ENCODE measurements at places on chromosomes 13 and 19.

DNA sequence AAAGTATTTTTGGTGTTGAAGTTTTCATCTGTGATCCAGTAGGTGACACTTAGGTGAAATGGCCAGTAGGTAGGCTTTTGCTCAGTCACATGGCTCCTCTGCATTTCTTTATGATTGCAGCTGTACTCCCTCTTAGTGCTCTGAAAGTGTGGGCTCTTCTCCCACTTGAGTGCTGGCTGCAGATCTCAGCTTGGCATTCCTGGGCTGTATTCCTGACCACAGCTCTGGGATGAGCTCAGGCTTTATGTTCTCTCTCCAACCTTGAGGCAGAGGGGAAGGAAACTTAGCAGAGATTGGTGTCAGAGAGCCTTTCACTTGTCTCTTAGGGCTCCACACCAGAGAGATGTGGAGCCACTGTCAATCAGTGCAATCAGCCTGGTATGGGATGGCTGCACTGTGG, 254.3 kb downstream of the NDFIP2 start:
- no peak for DNase-seq

- no peak for DNase-seq
Measured at GRCh38 chr13:42631181-42631580, 57.2 kb downstream of the TNFSF11 start.

DNA sequence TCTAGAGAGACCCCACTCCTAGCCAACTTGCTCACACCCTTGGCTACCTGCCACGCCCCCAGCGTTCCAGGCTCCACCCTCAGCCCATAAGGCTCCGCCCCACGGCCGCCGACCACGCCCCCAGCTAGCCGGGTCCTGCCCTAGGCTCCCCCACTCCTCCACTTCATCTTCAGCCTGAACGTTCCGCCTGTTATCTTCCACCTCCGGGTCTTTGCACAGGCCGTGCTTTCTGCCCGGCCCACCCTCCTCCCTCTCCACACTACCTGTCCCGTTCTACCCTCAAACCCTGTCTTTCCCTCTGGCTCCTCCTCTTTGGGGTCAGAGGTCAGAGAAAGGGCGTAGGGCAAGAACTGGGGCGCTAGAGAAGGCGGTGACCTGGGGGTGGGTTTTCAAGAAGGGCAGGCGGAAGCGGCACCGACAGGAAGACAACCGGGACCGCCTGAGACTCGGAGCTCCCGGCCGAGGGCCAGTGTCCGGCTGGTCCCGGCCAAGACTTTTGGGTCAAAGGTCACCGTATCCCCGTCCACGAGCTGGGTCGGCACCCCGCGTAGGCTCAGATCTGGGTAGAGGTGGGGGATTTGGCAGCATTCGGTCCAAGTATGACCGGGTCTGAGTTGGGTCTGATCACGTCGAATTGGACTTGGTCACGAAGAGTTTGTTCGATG, 2.2 kb downstream of the PDE4C start:
- no peak for DNase-seq

GRCh38 chr13:27354379-27354778, 70.0 kb upstream of the GTF3A start:
- DNase-seq: no peak

GRCh38 chr19:48630296-48631063, 6.7 kb downstream of the DBP start:
- no peak for DNase-seq

DNA sequence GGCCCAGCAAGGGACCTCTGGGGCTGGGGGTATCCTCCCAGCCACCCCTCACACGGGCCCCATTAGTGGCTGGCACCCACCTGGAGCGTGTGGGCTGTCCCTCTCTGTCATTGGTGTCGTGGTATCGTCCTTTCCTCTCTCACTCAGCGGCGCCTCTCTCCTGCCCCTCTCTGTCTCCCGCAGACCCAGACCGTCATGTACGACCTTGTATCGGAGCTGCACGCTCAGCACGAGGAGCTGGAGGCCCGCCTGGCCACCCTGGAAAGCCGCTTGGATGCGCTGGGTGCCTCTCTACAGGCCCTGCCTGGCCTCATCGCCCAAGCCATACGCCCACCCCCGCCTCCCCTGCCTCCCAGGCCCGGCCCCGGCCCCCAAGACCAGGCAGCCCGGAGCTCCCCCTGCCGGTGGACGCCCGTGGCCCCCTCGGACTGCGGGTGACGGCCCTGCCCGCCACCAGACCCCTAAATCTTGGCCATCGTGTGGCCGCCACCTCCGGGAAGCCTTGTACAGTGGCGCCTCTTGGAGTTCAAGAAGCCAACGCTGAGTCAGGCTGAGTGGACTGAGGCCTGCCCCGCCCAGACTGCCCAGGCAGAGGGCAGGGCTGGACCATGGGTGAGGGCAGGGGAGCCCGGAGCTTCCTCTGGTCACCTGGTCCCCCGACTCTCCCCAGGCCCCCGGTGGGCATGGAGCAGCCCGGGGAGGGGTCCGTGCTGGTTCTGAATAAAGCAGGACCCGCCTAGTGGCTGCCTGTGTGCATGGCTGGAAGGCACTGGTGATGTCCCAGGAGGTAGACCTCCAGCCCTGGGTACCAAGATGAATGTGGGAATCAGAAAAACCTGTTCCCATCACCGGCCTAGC, 9.8 kb upstream of the ARRDC2 start:
- DNase-seq: no peak

DNA sequence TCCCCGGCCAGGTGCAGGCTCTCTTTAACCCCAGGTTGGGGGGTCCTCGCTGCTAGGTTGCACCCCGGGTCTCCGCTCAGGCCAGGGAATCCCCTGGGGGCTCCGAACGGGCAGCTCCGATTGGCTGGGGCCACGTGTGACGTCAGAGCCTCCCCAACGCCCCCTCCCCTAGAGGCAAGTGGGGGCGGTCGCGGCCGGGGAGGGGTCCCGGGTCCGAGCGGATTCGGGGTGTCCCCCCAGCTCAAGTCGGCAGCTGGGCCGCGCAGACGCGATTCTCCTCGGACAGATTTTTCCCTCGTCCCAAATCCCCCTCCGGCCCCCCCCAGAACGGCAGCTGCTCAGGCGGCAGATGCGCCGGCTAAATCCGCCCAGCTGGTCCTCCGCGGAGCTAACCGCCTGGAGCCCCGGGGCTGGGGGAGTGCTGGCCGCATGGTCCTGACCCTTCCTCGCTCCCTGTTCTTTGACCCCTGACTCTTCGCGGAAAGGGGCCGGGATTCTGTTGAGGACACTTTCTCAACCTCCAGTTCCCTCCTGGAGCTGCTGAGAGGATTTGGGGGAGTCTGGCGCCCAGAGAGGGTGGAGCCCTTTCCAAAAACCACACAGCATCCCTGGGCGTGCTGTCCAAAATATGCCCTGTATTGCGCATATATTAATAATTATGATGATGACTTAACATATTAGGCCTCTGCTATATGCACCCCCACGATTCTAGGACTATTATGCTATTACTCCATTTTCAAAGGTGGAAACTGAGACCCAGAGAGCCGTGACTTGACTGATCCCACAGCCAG, 25.4 kb upstream of the SEMA6B start:
- no peak for DNase-seq

GRCh38 chr19:36054733-36055686, at the start of gene WDR62:
Gene WDR62 (plus strand): TSS chr19:36054897. CDS start chr19:36054972, 75 bp downstream.
- DNase-seq: peak; percentile 91

- DNase-seq: no peak
Measured at GRCh38 chr13:48494874-48495273, 38.0 kb downstream of the RCBTB2 start.

DNA sequence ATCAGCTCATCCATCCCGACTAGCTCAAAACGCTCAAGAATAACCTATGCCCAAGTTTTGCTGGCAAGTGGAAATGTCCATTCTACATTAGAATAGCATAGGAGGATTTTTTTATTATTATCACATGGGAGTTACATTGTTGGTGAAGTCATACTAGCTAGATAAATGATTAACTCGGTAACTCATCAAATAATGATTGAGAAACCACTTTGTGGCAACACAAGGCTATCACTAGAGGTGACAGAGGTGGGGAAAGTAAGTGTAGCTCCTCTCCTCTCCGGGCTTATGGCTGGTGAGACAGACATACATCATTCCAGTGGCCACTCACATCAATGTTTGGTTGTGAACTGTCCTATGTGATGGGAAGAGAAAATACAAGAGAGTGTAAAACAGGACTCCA, 161.6 kb downstream of the ZIC5 start:
- DNase-seq: no peak

GRCh38 chr13:48094404-48094780, 512 bp downstream of the MED4 start:
- DNase-seq: no peak

- DNase-seq: no peak
Measured at GRCh38 chr13:98755729-98756128, 3.3 kb upstream of the SLC15A1 start.

DNA sequence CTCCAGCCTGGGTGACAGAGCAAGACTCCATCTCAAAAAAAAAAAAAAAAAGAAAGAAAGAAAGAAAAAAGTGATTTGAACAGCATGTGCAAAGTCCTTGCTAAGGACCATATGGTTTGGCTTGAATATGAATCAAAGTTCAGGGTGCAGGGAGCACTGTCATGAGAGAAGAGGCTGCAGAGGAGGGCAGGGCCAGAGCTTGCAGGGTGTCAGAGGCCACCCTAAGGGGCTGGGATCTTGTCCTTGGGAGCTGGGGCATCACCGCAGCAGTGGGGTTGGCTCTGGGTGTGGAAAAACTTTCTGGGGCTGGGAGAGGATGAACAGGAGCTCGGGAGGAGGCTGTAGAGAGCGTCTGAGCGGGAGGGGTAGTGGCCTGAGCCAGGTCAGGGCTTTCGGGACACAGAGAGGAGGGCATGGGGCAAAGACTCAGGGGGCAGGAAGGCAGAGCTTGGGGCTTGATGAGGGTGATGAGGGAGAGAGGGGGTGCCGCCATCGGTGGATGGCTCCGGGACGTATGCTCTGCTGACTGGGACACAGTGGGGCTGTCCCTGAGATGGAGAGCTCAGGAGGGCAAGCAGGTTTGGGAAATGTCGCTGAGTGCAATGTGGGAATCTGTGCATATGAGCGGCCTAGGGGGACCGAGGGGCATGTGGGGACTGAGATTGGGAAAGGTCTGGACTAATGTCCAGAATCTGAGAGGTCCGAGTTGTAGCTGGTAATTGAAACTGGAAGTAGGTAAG, 3.0 kb downstream of the TRPM4 start:
- DNase-seq: no peak

- DNase-seq: no peak
Measured at GRCh38 chr13:33050161-33050560, 33.9 kb downstream of the KL start.

- DNase-seq: peak; percentile 43
Measured at GRCh38 chr19:55454787-55455243, 6.6 kb downstream of the ISOC2 start.

DNA sequence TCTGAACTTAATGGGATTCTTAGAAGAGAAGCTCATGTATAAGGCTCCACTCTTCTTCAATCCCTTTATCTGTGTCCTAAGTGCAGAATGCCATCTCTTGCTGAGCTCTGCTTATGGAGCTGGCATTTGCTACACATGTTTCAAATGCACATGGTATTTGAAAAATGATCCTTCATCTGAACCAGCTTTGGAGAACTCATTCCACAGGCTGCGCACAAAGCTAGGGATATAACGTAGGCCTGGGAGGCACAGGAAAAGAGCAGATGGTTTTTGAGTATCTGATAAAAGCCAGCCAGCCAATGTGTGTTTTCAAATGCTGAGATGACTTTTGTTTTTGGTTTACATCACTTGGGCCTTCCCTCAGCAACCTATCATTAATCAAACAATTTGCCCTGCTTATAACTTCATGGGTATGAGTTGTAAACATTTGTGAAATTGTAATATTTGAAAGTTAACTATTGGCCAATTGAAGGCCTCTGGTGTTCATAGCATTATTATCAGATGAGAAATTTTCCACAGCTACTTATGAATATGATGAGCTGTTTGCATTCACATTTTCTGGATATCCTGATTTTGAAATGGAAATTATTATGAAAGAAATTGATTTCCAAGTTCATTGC, 729.0 kb downstream of the FGF9 start:
- DNase-seq: no peak

GRCh38 chr13:24557081-24557480, 44.5 kb upstream of the PARP4 start:
- DNase-seq: no peak

- no peak for DNase-seq
Measured at GRCh38 chr13:20099319-20099718, 61.5 kb downstream of the GJA3 start.

DNA sequence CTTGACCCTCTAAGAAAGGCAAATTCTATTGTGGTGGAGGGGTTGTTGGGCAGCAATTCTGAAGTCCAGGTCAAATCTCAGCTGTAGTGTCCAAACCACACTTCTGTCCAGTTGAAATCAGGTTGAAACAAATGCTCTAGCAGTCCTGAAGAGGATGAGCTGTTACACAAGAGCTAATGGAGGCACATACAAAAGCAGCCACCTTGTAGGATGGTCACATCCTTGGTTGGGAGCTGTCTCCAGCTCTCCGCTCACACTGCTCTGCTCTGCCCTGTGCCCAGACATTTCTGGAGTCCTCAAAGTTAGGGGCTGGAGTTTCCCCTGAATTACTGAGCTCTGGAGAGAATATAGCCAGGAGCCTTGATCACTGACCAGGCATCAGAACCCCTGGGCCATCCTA, 47.2 kb downstream of the GPR12 start:
- DNase-seq: no peak

GRCh38 chr13:110102053-110102452, 204.9 kb downstream of the COL4A1 start:
- DNase-seq: no peak

DNA sequence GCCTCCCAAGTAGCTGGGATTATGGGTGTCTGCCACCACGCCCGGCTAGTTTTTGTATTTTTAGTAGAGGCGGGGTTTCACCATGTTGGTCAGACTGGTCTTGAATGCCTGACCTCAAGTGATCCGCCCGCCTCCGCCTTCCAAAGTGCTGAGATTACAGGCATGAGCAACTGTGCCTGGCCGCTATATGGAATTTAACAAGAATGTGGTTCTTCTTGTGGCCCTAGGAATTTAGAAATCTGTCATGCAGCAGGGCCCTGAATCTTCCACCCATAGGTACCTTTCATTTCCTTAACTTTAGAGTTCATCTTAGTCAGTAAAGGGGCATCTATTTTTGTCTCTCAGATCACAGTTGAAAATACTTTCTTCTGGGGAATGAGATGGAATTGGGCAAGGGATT, 25.6 kb upstream of the NDFIP2 start:
- DNase-seq: no peak

DNA sequence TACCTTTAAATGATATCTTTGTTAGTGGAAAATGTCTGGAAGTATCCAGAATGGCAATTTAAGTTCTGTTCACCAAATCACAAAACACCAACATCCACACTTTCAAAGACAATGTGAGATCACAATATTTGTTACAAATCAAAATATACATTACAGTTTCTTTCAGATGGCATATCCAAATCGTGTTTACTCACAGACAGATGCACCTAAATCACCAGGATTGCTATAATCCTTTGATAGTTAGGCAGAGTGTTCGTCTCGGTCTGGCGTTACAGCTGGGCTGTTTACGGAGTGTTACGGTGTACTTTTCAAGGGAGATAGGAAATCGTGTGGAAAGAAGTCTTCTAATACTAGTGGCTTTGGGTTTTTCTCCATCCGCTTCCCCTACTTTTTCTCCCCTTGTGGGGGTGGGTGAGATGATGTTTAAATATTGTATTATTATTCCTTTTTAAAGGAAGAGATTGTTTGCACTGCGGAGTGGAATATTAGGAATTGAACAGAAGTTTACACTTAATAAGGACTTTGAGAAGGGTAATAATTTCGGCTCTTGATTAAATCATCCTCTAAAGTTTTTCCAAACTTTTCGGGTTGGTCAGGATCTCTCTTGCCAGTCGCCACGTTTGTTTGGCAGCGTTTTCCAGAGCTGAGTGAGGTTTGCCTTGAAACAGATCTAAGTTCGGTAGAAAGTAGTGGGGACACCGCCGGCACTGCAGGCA, 1.8 kb downstream of the MAB21L1 start:
- DNase-seq: no peak

Data from activated CD4-positive, alpha-beta T cell treated with anti-CD3 and anti-CD28 coated beads, Interleukin-2, amount 50 U/mL, for 4 hours (primary cell).